ENCODE measurements at places on chromosomes 7 and 10.

DNA sequence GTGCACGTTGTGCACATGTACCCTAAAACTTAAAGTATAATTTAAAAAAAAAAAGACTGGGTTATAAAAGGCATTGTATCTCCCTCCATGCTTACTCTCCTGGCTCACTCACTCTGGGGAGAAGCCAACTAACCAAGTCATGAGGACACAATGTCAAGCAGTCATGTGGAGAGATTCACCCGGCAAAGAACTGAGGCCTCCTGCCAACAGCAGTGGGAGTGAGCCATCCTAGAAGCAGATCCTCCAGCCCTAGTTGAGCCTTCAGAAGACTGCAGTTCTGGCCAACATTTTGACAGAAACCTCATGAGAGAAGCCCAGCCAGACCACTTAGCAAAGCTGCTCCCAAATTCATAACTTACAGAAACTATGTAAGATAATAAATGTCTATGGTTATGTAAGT lies 521.7 kb upstream of the FZD8 start:
- no peak for DNase-seq

DNA sequence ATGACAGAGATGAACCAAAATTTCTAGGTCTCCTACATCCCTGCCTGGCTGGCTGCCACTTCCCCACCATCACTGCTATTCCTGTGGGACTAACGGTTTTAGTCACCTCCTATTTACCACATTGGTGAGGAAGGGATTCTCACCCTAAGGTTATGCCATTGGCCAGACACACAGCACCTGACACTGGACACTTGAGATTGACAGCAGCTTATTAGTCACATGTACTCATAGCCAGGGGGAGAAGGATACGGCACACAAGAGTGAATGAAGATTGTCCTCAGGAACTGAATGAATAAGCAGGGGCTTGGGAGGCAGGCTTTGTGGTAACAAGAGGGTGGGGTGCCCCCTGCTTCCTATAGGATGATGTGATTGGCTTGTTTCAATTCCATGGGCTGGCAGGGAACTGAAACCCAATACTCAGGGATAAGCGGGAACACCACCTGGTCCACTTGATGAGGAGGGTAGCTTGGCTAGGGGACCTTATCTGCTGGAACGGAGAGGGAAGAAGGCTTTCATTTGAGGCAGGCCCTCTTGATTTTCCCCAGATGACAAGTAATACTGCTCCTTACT lies 99.0 kb downstream of the SPAG6 start:
- no peak for DNase-seq

DNA sequence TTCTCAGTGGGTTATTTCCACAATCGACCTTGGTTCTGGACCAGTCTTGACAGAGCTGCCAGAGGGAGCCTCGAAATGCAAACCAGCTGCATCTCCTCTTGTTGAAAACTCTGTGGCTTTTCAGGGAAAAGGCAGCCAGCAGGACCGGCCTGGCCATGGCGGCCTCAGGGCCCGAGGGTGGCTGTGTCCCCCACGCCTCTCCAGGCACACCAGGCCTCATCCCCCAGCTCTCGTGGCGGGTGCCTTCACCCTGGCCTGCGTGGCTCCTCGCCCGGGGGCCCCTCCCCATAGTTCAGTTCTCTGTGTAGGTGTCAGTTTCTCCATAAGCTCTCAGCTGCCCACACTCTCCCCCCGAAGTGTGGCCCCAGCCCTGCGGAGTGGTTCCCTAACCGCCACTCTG lies 63.5 kb downstream of the MGMT start:
- DNase-seq = no peak

DNA sequence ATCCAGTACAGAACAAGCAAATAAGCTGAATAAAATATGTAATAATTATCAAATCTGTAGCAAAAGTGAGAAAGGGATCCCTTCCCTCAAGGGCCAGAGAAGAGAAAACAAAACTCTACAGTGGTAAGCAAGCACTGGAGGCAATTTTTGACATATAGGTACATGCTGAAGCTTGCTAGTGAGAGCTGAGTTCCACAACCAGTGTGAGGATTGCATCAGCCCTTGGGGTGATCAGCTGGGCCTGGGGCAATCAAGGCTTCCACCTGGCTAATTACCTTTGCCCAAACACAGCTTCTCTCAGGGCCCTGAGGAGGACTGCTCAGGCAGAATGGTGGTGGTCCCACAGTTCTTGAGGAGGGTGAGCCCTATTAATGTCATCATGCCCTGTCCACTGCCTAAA lies 134.4 kb upstream of the DLX6 start:
- DNase-seq = no peak

DNA sequence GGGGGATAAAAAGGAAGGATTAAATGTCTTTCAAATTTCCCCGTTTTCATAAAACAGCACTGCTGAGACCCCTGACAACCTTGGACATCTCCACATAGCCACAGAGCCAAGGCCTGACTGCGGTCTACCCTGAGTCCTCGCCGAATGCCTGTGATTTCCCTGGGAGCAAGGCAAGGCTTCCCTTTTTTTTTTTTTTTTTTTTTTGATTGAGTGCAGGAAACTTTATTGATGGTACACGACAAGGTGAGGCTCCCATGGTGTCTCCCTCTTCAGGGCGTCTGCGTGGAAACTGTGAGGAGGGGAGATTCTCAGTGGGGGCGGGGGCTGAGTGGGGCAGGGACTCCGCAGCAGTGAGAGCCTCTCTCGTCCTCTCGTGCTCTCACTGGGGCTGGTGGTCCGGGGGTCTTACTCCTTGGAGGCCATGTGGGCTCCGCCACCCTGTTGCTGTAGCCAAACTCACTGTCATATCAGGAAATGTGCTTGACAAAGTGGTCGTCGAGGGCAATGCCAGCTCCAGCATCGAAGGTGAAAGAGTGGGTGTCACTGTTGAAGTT lies 4.2 kb upstream of the RPP38 start:
- no peak for DNase-seq

- DNase-seq = no peak
These were observed 22.4 kb upstream of the TLL2 start for GRCh38 chr10:96536129-96536528.

GRCh38 chr10:8048281-8049008 lies 6.0 kb upstream of the GATA3 start:
- DNase-seq = no peak

DNA sequence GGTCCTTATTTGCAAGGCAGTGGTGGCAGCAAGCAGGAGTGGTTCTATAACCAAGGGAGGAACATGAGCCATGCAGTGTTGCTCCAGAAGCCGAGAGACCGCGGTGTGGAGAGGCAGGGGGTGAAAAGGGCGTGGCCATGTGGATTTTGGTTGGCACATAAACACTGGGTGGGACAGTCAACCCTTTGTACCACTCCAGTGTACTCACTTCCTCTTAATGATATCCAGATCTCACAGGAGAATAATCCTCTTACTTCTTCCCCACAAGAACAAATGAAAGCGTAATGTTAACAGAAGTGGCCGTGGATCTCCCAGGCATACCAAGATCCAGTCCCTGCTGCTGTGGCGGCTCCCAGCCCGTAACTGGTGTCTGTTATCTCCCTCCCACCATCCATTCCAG lies 42.4 kb downstream of the XRCC2 start:
- DNase-seq = no peak

DNA sequence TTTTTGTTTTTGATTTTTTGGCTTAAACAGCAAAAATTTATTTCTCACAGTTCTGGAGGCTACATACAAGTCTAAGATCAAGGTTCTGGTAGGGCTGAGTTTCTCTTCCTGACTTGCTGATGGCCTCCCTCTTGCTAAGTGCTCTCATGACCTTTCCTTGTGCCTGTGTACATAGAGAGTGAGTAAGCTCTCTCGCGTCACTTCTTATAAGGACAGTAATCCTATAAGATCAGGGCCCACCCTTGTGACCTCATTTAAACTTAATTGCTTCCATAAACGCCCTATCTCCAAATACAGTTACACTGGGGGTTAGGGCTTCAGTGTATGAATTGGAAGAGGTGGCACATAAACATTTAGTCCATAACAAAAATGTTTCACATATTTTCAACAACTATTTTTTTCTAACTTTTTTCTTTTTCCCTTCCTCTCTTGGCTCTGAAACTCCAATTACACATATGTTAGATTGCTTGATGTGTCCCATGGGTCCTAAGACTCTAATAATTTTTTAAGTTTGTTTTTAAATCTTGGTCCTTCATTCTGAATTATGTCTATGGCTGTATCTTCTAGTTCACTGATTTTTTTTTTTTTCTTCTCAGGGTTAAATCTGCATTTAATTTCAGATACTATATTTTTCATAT lies 149.8 kb downstream of the HBP1 start:
- DNase-seq = no peak

- no peak for DNase-seq
These were observed 58.0 kb downstream of the PDSS1 start for GRCh38 chr10:26755443-26755903.

GRCh38 chr7:84524714-84525694 lies 330.4 kb upstream of the SEMA3A start:
- DNase-seq = no peak

GRCh38 chr10:79162861-79163665 lies 94.3 kb downstream of the ZMIZ1 start:
- DNase-seq = no peak

DNA sequence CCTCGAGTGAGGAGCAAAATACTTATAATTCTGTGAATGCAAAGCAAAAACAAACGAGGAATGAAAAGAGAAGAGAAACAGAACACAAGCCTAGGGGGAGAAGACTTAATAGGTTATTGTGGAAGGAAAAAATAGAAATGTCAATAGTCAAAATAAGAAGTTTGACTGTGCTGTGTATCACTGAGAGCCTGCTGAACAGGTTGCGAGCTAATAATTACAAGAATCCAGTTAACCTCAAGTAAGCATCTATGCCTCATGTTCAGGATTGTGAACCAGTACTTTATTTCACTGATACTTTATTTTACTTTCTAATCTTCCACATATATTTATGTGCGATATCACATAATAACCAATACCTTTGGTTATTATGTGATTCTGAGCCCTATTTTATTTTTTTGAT lies 316.7 kb downstream of the OTUD1 start:
- DNase-seq = no peak

GRCh38 chr10:132276179-132276675 lies 31.5 kb downstream of the STK32C start:
- DNase-seq = no peak

GRCh38 chr10:14009371-14010100 lies 321.2 kb downstream of the FRMD4A start:
- DNase-seq = peak; percentile 25

- no peak for DNase-seq
These were observed 92.8 kb upstream of the PAX2 start for GRCh38 chr10:100652406-100653135.

- no peak for DNase-seq
These were observed 2.4 kb downstream of the GNG11 start for GRCh38 chr7:93923942-93924341.

- peak; percentile 80 for DNase-seq
These were observed at the start of gene CBX3 for GRCh38 chr7:26201247-26202018. CBX3 (plus strand) TSS chr7:26201745; CDS start chr7:26202999, 1,254 bp downstream.

GRCh38 chr7:44767912-44768627 lies 19.4 kb downstream of the ZMIZ2 start:
- DNase-seq = no peak

GRCh38 chr7:104497379-104497967 lies 169.1 kb downstream of the LHFPL3 start:
- DNase-seq = no peak

DNA sequence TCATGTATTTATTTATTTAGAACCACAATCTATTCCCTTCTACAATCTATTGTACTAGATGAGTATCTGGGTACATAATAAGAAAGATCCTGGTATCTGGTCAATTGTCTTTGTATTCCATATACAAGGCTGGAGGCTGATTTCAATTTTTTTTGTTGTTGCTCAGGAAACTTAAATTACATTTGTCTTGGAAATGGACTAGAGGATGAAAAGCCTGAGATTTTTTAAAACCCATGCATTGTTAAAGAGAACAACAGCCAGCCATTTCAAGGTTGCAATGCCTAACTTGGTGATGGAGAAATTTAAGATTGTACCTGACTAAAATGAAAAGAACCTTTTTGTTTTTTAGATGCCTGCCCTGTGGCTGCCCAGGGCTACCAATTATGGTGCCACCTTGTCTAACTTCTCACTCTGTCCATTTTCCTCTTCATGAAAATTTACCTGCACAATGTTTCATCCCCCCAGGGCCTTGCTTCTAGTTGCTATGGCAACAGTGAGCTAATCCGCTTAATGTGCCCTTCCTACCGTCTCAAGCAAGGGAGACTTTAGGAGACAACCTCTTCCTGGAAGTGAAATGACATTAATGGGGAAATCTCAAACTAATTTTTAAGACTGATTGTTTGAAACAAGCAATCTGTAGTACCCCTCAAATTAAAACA lies 203.7 kb upstream of the PHYHIPL start:
- no peak for DNase-seq

DNA sequence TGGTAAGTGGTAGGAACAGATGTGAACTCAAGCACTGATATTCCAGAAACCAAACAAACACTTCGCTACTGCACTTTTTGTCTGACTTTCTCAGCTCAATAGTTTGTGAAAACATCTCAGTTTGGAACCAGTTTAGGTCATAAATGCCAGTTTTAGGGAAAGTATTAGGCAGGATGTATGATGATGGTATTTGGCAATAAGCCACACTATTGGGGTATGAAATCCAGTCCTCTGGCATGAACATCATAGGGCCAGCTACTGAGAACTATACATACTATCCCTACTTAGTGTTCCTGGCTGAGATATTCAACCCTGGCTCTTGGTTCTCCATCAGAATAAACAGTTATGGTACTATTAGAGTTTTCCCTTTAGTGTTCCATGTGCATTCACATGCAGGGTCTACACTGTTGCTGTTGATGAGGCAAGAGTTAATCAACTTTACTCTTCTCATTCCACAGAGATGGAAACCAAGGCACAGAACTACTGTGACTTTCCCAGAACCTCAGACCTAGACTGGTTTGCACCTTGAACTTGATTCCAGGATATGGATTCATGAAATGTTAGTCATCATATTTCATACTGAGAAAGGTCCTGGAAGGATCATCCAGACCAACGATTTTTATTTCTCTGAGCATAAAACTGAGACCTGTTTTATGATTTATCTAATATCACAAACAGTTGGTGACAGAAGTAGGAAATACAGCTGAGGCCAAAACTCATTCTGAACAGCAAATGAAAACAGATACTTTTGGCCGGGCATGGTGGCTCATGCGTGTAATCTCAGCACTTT lies 20.0 kb upstream of the IFIT2 start:
- no peak for DNase-seq

GRCh38 chr10:23556727-23557440 lies 118.0 kb downstream of the OTUD1 start:
- DNase-seq = no peak

DNA sequence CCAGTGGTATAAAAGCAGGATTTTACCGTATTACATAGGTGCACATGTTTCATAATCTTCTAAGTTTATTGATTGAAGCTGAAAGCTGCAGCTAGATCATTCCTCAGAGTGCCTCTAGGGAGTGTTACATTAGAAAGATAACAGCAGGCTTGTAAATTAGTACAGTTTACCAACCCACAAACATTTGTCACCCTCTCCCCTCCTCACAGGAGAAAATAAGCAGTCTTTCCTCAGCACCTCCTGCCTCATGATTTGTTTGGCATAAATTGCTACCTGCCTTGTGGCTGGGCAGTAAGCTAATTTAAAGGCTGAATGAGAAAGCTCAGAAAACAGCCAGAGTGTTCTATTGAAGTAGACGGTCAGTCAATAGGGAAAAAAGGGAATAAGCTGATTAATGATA lies 74.2 kb downstream of the NXPH1 start:
- no peak for DNase-seq

Data from stimulated activated CD8-positive, alpha-beta memory T cell treated with anti-CD3 and anti-CD28 coated beads, Interleukin-4, amount 100 ng/mL, for 1 hour (primary cell).